ENCODE measurements at places on chromosomes 2 and 18.

GRCh38 chr2:164675687-164676086 lies 54.4 kb upstream of the GRB14 start:
- DNase-seq: no peak

DNA sequence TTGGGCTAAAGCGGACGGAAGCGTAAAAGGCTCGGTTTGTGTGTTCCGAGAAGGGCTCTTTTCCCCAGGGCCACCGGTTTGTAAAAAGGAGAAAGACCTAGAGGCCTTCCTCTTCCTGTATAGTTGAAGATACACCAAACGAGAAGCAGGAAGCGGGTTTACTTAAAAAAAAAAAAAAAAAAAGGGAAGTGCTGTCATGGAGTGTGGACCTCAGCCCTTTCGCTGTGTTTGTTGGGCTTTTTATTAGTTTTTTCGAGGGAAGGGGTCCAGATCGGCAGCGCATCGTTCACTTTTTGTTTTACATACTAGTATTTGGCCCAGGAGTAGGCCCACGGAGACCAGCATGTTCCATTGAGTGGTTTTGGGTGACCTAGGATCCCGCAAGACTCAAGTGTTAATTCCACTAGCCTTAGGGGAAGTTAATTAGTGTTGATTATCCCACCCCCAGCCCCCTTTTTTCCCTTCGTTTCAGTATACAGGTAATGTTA lies 676 bp downstream of the ACTR2 start:
- no peak for DNase-seq

- DNase-seq: peak; percentile 74
These were observed 1.4 kb downstream of the NEDD4L start for GRCh38 chr18:58045242-58046092.

- no peak for DNase-seq
These were observed 48.7 kb upstream of the CD226 start for GRCh38 chr18:69996417-69996816.

DNA sequence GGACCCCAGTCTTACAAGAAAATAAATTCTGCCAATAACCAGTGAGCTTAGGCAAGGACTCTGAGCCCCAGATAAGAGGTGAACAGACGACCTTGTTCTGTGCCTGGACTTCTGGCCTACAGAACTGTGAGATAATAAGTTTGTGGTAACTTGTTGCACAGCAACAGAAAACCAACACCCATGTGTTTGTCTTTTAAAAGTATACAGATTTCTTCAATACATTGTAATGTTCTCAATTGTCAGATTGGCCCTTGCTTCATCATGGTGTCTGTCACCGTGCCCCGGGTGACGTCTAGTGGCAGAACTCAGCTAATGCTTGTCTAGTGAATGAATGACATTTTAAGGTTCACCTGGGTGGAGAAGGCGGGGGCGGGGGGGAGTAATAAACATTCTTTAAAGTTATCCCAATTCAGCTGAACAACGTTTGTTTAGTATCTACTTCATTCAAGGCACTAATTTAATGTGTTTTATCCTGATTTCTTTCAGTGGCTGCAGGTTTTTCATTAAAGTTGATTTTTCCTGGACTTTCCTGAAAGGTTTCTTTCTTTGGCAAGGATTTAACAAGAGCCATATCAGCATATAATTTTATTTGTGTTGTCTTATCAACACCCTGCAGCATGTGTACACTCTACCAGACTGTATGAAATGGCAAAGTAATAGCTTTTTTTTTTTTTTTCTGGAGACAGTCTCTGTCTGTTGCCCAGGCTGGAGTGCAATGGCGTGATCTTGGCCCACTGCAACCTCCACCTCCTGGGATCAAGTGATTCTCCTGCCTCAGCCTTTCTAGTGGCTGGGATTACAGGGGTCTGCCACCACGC lies 123.8 kb upstream of the DLX2 start:
- DNase-seq: no peak

GRCh38 chr18:45755934-45756333 lies 32.0 kb downstream of the SLC14A1 start:
- peak; percentile 79 for DNase-seq

DNA sequence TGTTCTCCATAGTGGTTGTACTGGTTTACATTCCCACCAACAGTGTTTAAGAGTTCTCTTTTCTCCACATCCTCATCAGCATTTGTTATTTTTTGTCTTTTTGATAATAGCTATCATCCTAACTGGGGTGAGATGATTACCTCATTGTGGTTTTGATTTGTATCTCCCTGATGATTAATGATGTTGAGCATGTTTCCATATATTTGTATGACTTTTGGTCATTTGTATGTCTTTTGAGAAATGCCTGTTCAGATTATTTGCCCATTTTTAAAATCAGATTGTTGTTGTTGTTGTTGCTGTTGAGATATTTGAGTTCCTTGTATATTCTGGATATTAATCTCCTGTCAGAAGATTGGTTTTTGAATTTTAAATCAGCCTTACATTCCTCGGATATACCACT lies 147.5 kb downstream of the NCOA1 start:
- DNase-seq: no peak

DNA sequence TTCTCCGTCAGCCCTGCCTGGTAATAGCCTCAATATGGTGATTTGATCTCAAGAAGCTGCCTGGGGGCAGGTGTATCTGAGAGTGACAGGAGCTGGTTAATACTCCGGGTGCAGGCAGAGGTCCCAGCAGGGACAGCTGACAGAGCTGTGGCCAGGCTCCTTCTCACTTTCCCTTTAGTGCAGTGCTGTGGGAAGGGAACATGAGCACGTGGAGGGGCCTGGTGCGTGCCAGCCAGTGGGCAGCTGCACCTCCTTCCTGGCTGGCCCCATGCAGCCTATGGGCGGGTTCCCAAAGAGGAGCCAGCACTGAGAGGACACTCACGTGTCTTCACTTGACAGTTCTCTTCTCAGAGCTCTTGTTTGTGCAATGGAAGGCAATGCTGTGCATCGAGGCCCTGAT lies 9.1 kb downstream of the CNNM4 start:
- DNase-seq: no peak

GRCh38 chr18:35026407-35027061 lies 14.7 kb upstream of the MAPRE2 start:
- DNase-seq: no peak

GRCh38 chr2:157302492-157303099 lies 23.0 kb downstream of the ERMN start:
- DNase-seq: peak; percentile 78

- no peak for DNase-seq
These were observed 214.3 kb downstream of the KCNS3 start for GRCh38 chr2:18092760-18093159.

DNA sequence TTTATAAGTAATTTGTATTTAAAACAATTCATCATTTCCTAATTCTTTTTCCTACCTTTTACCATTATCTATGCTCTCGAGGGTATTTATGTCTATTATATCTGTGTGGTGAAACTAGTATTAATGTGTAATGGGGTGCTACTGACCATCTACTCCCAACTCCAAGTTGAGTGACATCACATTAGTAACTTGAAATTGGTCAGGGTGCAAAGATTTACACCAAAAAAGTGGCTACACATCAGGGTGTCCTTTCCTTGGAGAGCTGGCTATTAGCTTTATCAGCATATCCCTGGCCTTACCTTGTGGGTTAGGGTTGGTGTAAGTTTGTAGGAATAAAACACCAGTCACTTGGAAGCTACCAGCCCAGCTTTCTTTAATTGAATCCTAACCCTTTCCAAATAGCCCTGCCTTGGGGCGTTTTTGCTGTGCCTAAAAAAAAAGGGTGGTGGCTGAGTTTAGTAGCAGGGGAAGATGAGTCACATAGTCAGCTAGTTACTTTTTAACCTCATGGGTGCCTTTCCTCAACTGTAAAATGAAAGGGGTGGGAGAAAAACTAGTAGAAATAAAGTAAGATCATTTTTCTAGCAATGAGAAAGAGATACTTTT lies 14.0 kb downstream of the ANXA4 start:
- DNase-seq: peak; percentile 29

- DNase-seq: peak; percentile 39
These were observed 521 bp downstream of the MYCN start for GRCh38 chr2:15940661-15941480.

DNA sequence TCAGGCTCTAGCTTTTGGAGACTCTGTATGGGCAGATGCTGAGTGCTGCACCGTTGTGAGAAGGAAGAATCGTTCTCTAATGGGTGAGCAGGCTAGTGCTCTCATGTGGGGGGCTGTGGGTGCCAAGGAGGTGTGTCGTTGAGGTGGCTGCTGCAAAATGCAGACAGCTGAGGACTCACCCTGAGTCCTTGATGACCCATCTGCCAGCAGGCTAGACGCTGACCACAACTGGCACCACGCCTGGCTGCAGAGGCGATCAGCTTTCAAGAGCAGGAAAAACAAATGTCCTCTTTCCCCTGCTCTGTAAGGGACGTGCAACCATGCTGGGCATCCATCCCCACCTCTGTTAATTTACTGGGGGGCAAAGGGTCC lies 48.2 kb downstream of the HAUS1 start:
- peak; percentile 87 for DNase-seq

- DNase-seq: no peak
These were observed 7.5 kb downstream of the KCNG3 start for GRCh38 chr2:42486145-42486906.

DNA sequence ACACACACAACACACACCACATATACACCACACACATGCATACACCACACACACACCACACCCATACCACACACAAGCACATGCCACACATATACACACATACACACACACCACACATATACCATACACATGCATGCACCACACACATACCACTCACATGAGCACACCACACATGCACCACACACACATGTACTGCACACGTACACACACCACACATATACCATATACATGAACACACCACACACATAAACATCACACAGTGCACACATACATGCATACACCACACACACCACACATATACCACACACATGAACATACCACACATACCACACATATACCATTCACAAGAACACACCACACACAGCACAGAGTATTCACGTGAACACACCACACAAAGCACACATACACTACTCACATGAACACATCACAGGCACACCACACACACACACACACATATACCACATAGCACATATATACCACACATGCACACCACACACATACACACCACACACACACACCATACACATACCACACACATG lies 219.9 kb upstream of the RAB6C start:
- no peak for DNase-seq

GRCh38 chr2:232330068-232330999 lies 48.2 kb upstream of the ALPP start:
- DNase-seq: peak; percentile 68

DNA sequence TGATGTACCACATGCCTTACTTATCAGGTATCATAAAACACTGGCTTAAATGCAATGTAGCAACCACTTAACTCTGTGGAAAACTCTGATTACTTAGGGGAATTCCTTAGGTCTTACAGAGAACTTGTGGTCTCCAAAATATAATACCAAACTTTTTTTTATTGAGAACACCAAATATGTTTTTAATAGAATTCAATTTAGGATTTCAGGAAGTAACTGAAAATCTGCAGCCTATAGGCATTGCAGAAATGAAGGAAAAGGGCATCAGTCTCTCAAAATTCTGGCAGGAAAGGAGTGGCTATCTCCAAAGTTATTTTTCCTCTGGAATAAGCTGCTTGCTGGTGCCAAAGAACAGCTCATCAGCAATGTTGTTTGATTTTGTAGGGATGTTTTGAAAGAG lies 105.3 kb upstream of the UGP2 start:
- peak; percentile 35 for DNase-seq

- DNase-seq: no peak
These were observed 22.8 kb downstream of the ADRA2B start for GRCh38 chr2:96093528-96093927.

DNA sequence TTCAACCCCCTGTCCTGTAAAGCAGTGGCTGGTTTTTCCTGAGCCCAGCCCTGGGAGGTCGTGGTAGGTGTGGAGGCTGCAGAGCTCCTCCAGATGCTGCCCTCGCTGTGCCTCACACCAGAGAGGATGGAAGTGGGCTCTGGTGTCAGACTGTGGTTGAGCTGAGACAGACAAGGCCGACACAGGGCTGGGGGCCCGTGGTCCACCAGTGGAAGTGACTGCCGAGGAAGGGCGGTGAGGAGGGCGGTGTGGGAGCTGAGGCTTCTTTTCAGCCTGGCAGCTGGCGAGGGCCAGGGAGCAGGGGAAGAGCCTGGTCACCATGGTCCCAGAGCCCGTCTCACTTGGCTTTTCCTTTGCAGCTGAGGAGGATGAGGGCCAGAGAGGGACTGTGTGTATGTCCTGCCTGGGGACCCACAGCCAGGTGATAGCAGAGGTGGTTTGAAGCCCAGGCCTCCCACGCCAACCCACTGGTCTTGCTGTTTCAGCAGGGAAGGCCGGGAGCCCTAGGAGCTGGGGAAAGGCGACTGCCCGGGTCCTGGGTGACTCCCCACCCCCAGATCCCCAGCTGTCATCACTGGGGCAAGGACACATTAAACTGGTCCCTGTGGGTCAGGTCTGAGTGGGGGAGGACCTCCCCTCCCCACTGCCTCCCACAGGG lies 8.5 kb downstream of the SFTPB start:
- no peak for DNase-seq

DNA sequence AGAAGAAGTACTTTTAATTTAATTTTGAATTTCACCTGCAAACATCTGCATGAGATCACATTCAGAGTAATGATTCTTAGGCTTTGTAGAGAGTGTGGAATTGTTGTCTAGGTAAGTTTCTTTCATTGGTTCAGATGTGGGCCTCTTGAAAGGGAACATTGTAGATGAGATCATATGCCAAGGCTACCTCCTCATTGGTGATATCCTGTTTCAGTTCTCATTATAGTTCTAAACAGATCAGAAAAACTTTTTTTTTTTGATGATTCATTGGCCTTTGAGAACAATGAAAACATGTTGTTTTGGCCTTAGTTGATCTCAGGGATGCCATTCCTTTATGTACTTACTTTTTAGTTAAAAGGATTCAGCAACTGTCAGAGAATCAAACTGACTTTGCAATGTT lies 44.5 kb downstream of the EML6 start:
- DNase-seq: peak; percentile 48

- no peak for DNase-seq
These were observed 378.3 kb downstream of the MTX2 start for GRCh38 chr2:176647325-176648165.

- DNase-seq: no peak
These were observed 112.1 kb upstream of the MGAT5 start for GRCh38 chr2:134141598-134142340.
